ENCODE measurements at places on chromosomes 5 and 9.
A peak's percentile ranks its signal among the peaks of the same experiment; 100 is the strongest.

GRCh38 chr9:36191686-36192085 is 965 bp downstream of the CLTA start:
- no peak for DNase-seq

GRCh38 chr9:25261445-25261844 is 416.8 kb downstream of the TUSC1 start:
- DNase-seq, result no peak

- no peak for DNase-seq
These were observed 13.2 kb upstream of the ERMP1 start for GRCh38 chr9:5846096-5846495.

DNA sequence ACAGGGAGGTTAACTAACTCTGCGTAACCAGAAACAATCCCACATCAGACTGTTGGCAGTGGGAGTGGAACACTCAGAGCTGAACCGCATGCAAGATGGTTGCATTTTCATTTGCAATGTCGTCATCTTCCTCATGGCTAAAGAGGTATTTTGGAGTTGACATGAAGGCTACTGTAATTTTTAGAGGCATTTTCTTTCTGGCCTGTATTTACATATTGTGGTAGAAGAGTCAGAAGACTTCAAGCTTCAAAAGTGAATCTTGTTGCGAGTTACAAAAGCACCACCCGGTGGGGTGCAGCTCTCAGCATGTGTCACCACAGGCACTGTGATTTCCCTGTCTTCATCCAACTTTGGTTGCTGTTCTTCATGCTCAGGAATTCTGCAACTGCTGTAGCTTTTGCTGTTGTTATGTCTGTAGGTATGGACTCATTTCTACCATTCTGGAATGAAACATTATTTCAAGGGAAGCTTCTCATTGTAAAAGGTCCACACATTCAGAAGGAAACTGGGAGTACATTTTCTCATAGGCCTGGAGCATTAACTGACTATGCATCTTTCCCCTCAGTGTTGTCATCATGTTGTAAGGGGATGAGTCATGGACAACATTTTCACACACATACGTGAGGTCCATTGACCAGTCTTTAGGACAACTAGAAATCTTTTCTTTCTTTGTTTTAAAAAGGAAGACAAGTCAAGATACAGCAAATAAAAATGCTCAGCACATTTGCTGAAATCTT is 35.4 kb upstream of the GDNF start:
- peak; percentile 81 for DNase-seq

GRCh38 chr5:113047234-113047633 is 70.6 kb downstream of the DCP2 start:
- DNase-seq, result peak; percentile 36
